ENCODE measurements at places on chromosomes 1 and 21. TPM values are rescaled to one million over a fixed set of nuclear protein-coding genes. Genes with fewer than 3 reads are reported as not detected.

DNA sequence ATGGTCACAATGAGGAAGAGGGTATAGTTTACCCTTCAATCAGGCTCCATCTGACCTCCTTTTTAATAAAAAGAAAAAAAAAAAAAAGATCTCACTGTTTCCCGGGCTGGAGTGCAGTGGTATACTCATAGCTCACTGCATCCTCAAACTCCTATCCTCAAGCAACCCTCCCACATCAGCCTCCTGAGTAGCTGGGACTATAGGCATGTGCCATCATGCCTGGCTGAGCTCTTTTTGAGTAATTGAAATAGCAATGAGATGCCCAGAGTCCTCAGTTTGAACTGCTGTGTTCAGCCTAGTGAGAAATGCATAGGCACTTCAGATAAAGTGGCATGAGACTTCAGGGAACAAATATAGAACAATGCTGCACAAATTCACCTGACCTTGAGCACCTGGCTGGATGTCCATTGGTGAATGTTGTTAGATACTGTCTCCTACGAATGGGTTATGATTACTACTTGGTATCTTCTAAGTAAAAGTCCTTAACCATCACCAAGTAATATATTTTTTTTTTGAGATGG, 67.6 kb downstream of the NR5A2 start:
- no peak for DNase-seq

- DNase-seq, result no peak
These were observed 103.2 kb downstream of the BEND5 start for GRCh38 chr1:48673332-48674105.

GRCh38 chr1:6891781-6892579, 106.7 kb downstream of the CAMTA1 start:
- DNase-seq, result no peak

RNU1-4 gene
- 3,957 TPM for total RNA-seq
